Stimulated activated CD4-positive, alpha-beta T cell treated with anti-CD3 and anti-CD28 coated beads, TNF-alpha, amount 100 ng/mL, for 24 hours (primary cell): ENCODE measurements at places on chromosomes 3 and 15.

DNA sequence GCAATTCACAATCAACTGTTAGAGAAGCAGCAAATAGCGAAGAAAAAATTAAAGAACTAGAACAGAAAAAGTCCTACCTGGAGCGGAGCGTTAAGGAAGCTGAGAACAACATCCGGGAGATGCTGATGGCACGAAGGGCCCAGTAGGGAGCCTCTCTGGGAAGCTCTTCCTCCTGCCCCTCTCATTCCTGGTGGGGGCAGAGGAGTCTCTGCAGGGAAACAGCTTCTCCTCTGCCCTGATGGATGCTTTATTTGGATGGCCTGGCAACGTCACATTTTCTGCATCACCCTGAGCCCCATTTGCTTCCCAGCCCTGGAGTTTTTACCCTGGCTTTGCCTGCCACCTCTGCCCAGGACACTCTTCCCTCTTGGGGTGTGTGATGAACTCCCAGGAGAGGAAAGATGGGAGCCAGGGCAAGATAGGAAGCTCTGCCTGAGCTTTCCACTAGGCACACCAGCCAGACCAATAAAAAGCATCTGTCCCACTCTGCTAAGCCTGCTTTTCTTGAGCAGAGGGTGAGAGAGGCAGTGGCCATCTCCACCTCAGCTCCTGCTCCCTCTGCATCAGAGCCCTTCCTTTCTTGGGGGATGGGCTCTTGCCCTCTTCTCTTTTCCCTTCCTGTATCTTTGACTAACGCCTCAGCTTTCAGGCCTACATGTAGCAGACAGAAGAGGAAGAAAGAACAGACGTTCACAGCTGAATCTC is 39.4 kb downstream of the PPARG start:
- DNase-seq, result no peak

GRCh38 chr15:38111070-38111469 is 141.6 kb upstream of the SPRED1 start:
- no peak for DNase-seq

DNA sequence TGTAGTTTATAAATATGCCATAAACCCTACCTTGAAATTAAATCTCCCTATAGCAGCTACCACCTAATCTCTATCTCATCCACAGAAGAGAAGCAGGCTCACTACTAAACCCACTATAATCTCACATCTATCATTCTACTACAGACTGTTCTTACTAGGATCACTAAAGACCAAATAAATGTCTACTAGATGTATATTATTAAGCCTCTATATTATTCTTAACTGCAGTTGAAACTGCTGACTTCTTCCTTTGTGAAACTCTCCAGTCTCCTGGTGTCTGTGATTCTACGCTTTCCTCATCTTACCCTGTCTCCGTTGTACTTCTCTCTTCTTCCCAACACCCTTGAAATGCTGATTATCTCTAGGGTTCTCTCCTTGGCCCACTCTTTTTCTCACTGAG is 1154.0 kb downstream of the IGSF11 start:
- no peak for DNase-seq

DNA sequence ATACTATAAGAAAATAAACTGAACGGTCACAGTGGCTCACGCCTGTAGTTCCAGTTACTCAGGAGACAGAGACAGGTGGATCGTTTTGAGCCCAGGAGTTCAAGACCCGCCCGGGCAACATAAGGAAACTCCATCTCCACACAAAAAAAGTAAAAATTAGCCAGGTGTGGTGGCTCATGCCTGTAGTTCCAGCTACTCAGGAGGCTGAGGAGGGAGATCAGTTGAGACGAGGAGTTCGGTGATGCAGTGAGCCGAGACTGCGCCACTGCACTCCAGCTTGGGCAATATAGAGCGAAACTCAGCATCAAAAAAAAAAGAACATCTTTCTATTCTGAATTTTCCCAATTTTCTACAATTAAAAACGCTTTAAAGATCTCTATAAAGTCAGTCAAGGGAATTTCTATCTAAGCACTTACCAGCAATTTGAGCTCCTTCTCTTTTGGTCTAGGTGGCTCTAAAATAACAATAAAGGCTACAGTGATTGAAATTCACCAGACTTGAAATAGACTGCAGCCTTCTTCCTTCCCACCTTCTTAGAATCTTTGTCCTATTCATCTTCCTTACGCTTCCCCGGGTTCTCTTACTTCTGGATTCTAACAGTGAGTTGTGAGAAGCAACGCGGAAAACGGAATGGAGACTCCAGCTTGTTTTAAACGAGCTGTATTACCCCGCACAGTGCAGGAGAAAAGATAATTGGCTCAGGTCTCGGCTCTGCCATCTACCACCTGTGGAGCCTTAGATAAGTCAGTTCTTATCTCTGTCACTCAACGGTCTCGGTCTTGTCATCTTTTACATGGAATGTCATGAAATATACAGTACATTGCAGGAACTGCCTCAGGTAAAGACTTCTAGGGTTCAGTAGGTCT is 812 bp upstream of the SEC62 start:
- DNase-seq, result no peak

DNA sequence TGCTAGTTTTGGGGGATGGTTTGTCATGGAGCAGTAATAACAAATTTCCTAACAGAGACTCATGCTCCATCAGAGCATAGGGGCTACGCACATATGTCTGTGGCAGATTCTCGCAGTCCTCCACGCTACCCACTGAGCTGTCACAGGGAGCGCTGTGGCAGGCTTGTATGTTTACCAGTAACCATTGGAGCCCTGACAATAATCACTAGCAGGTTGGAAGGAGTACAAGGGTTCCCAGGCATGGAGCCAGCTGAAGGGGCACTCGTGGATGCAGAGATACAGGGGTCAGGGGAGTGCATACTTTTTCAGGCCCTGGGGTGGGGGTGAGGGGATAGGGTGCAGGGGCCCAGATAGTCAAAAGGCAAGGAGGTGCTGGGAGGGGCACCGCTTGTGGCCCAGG is 7.9 kb upstream of the GP9 start:
- DNase-seq, result no peak
